HFFc6 (cell line): ENCODE measurements at places on chromosomes 16 and 17.
A peak's percentile ranks its signal among the peaks of the same experiment; 100 is the strongest.

DNA sequence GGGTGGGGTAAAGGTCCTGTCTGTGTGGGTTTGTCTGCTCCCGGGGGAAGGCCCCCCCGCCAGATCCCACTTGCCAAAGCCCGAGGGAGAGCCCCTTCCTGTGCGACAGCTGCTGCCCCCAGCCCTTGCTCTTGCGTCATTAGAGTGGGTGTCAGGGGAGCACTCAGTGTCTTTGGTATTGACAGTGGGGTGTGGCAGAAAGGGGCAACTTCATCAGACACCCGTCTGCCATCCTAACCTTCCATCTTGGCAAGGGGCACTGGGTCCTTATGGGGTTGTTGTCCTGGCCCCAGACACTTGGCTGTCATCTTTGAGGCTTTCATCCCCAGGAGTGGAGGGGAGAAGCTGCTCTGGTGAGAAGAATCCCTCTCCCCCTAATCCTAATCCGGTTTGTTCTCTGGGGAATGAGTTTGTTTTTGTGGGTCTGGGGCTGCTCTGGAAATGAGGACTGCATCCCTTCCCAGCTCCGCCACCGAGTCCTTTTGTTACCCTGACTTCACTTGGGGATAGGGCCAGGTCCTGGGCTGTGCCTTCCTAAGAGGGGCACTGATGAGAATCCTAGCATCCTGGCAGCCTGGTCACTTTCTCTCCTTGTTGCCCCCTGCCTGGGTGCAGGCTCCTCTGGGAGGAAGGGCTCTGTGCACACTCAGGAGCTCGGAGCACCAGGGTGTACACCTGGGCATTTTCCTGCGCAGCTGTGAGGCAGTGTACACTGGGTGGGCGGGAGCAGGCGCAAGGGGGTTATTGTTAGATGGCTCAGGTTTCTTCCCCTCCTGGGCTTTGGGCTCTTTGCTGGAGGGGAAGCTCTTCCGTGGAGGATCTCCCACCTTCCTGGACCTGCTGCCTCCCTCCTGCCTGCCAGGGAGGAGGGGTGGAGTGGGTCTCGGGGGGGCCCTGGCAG is 21.1 kb downstream of the GJD3 start:
- H3K27me3 ChIP-seq: peaks cover 6% of the 10 kb centered on the region
- peak overlapping the region; percentile 93 for H3K4me3 ChIP-seq
- H3K36me3 ChIP-seq: 0 out of 2 replicates have a peak, but pooled peaks cover 5% of the 10 kb centered on the region
- peak overlapping the region; percentile 86 for H3K27ac ChIP-seq

DNA sequence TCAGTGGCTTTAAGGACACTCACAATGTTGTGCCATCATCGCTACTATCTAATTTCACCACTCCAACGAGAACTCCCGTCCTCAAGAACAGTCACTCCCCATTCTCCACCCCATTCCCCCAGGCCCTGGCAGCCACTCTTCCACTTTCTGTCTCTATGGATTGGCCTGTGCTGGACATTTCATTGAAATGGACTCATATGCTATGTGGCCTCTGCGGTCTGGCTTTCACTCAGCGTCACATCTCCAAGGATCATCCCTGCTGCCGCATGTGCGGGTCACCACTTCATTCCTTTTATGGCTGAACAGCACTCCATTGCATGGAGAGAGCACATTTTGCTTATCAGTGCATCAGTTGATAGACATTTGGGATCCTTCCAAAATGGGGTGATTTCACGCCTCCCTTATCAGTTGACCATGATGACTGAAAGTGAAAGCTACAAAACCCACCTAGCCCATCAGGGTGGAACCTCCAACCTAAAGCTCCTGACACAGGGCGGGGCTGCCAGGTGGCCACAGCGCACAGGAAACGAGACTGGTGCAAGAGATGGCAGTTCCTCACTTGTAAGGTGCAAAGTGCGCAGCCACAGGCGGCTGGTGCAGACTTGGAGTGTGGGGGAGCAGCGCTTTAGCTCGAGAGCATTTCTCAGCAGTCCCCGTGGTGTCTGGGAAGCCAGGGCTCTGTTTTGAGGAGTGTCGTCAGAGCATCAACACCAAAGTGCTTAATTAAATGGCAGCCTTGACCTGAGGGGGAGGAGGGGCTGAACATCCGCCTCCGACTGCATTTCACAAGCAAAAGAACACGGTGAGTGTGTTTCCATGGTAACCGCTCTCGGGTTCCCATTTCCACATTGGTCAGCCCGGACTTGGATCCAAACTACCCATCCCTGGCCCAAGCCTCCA is 23.8 kb downstream of the COTL1 start:
- peak overlapping the region; percentile 40; the same call in 1 of the 2 replicates for H3K27ac ChIP-seq
- peaks cover 49% of the 10 kb centered on the region for H3K36me3 ChIP-seq
- no peaks in the 10 kb centered on the region; the same call in 1 of the 2 replicates for H3K27me3 ChIP-seq
- no peak overlapping the region for H3K4me3 ChIP-seq
- H3K4me1 ChIP-seq: peaks cover 46% of the 10 kb centered on the region

DNA sequence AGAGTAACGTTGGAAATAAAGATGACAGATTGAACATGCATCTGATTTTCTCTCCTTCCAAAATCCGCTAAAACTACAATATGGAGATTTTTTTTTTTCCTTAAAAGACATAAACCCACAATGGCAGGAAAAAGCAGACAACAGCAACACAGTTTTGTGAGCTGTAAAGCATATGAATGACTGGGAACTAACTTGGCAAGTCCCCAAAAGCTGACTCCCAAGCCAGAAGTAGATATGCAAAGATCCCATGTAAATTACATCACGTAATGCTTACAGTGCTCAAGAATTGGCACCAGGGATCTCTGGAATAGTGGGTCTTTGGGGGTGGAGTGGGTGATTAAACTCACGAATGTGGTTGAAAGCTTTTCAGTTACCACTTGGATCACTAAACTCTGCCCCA is 106.6 kb downstream of the ELAC2 start:
- no peaks in the 10 kb centered on the region for H3K4me1 ChIP-seq
- no peaks in the 10 kb centered on the region for H3K36me3 ChIP-seq
- H3K27ac ChIP-seq: no peak overlapping the region
- DNase-seq: no peak

DNA sequence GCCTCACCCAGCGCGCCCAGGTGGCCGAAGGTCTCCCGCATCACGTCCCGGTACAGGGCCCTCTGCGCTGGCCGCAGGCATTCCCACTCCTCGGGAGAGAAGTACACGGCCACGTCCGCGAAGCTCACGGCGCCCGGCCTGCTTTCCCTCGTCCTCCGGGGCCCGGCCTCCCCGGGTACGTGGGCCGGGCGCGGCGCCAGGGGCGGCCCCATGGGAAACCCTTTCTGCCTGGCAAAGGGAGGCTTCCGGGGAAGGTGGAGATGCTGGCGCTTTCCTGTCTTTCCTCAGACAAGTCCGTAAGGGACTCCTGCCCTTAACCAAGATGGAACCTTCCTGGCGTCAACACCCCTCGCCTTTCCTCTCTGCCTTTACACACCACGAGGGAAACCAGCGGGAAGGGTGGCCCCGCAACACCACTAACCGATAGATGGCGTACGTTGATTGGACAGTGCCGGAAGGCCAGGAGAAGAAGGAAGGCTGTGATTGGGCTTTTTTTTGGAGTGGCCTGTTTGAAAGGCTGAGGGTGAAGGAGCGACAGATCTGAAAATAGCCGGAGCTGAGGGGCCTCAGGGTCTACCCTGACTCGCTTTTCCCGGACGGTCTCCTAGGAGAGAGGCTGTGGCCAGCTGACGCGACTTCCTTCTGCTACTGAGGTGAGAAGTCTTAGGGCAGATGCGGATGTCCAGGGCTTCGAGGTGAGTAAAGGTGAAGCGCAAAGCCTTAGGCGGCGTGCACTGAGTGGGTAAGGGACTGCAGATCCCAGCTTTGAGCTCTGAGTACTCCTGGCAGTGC is at the start of gene ZNF785:
Gene ZNF785 (minus strand): TSS at position 298 of the 792 bp plus-strand sequence. CDS start 86 bp downstream, at position 212.
- peak within 1 kb of the TSS; percentile 85 for H3K27ac ChIP-seq
- peaks cover 13% of the 10 kb centered on the region for H3K4me1 ChIP-seq
- peaks cover 12% of the 10 kb centered on the region; the same call in 1 of the 2 replicates for H3K36me3 ChIP-seq
- H3K4me3 ChIP-seq: peak within 1 kb of the TSS; percentile 95
- H3K27me3 ChIP-seq: peaks cover 2% of the 10 kb centered on the region

GRCh38 chr16:49782405-49782804 is 73.5 kb downstream of the ZNF423 start:
- H3K27ac ChIP-seq: no peak overlapping the region
- no peak overlapping the region for H3K4me3 ChIP-seq

DNA sequence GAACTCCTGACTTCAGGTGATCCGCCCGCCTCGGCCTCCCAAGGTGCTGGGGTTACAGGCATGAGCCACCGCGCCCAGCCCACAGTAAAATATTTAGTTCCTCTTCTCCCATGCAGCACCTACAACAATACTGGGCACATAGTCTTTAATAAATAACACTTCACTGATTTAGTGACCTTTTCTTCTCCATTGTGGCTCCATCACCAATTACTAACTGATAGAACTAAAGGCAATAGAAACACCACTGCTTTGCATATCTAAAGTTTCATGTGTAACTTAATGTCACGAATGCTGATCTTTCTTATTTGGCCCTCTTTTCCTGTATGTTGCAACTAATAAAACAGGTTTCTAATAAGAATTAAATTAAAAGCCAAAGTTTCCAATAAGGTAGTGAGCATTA is 38.9 kb downstream of the TRIM37 start:
- peaks cover 19% of the 10 kb centered on the region for H3K36me3 ChIP-seq
- no peak overlapping the region for H3K27ac ChIP-seq
- H3K4me3 ChIP-seq: no peak overlapping the region
- no peaks in the 10 kb centered on the region for H3K27me3 ChIP-seq
- no peaks in the 10 kb centered on the region for H3K4me1 ChIP-seq

DNA sequence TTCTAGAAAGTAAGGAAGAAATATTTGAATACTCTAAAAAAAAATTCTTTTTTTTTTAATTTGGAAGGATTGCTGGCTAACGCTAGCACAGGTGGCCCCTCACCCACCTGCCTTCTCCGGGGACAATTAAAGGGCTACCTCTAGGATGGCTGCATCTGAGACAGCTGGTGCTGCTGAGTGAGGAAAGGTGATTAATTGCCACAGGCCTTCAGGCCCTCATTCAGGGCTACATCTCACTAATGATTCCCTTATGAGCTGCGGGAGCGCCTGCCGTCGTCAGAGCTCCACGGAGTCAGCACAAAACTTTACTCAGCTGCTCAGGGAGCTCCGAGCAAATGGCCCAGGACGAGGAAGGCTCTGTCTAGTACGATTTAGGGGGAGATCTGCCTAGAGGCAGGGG is 27.0 kb upstream of the AKTIP start:
- H3K27ac ChIP-seq: no peak overlapping the region
- no peaks in the 10 kb centered on the region for H3K36me3 ChIP-seq
- H3K27me3 ChIP-seq: peaks cover 18% of the 10 kb centered on the region
- DNase-seq: no peak

DNA sequence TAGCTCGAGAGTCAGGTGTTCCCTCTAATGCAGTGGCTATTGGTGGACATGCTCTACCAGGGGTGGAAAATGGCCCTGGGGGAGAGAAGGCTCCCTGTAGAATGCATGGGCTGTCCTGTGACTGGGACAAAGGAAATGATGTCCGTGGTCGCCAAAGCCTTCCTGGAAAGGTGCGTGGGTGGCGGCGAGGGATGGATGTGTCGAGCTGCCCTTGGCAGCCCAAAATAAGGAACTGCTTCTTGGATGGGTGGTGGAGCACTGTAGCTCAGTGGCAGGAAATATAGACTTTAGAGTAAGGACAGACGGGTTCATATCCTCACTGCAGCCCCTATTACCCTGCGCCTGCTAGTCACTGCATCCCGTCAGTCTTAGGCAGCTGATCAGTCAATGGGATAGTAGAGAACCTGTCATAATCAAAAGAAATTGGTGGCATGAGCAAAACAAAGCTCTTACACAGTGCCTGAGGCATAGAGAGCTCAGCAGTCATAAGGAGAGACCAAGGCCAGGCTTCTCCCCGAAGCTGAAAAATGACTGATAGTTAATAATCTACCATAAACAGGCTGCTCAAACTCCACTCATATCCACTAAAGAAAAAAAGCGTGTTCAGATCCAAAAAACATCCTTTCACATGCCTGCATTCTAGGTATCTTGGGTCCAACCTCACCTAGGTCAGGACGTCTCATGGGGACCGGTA is 123.5 kb upstream of the PLCG2 start:
- peaks cover 12% of the 10 kb centered on the region for H3K4me1 ChIP-seq
- H3K27me3 ChIP-seq: peaks cover 2% of the 10 kb centered on the region
- no peak overlapping the region for H3K27ac ChIP-seq
- H3K4me3 ChIP-seq: no peak overlapping the region
- DNase-seq: no peak
